PC-3 (cell line): ENCODE measurements at places on chromosomes 7 and 10.
A peak's percentile ranks its signal among the peaks of the same experiment; 100 is the strongest.

GRCh38 chr10:13349463-13350274, 1.6 kb upstream of the SEPHS1 start:
- DNase-seq: peak; percentile 7

DNA sequence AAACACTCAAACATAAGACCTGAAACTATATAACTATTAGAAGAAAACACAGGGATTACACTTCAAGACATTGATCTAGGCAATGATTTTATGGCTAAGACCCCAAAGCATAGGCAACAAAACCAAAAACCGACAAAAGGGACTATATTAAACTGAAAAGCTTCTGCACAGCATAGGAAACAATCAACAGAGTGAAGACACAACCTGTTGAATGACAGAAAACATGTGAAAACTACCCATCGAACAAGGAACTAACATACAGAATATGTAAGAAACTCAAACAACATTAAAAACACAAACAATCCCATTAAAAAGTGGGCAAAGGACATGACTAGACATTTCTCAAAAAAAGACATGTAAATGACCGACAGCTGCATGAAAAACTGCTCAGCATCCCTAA, 109.0 kb downstream of the ALOX5 start:
- no peak for DNase-seq

- DNase-seq: peak; percentile 46
Measured at GRCh38 chr10:70227548-70228320, 5.5 kb downstream of the PPA1 start.

- no peak for DNase-seq
Measured at GRCh38 chr7:102967798-102968197, 55.0 kb downstream of the LRRC17 start.

DNA sequence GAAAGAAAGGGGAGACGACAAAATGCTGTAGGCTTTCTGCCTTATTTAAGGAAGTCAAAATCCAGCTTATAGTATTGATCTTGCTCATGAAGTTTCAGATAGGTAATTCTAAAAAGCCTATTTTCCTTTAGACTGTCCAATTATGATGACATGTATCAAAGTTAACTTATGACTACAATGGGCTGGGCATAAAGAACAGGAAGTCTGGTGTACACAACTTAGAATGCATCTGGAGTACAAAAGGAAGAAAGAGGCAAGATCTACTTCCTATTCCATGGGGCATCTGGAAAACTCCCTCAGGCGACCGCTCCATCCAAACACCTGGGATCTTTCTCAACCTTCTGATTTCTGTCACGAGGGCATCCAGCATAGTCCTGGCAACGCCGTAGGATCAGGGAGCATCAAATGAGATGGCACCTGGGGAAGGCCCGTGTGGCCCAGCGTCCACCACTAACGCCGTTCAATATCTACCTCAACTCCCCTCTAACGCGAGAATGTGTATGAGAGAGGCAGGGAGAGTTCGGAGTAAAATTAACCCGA, 512 bp downstream of the FAM24B start:
- peak; percentile 19 for DNase-seq

DNA sequence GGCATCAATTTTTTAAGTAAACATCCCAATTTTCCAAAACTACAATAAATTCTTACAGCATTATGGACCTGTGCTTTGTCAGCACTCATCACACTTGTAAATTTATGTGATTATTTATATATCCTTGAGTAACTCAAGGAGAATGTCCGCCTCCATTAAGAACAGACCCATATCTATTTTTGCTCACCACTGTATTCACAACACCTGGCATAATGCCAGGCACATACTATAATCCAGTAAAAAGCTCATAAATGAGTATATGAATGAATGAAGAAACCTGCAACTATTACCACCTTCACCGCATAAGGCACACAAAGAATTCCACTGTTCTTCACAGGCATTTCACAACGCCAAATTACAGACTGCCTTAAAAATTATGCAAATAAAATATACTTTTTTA, 46.9 kb downstream of the MINDY3 start:
- peak; percentile 79 for DNase-seq

- DNase-seq: no peak
Measured at GRCh38 chr10:116866987-116867595, 17.8 kb downstream of the ENO4 start.

GRCh38 chr7:116145245-116145852, 65.0 kb upstream of the TES start:
- DNase-seq: no peak

GRCh38 chr10:117112220-117112619, 25.9 kb downstream of the VAX1 start:
- peak; percentile 25 for DNase-seq

- DNase-seq: peak; percentile 14
Measured at GRCh38 chr7:117875566-117875965, 2.3 kb upstream of the CTTNBP2 start.

DNA sequence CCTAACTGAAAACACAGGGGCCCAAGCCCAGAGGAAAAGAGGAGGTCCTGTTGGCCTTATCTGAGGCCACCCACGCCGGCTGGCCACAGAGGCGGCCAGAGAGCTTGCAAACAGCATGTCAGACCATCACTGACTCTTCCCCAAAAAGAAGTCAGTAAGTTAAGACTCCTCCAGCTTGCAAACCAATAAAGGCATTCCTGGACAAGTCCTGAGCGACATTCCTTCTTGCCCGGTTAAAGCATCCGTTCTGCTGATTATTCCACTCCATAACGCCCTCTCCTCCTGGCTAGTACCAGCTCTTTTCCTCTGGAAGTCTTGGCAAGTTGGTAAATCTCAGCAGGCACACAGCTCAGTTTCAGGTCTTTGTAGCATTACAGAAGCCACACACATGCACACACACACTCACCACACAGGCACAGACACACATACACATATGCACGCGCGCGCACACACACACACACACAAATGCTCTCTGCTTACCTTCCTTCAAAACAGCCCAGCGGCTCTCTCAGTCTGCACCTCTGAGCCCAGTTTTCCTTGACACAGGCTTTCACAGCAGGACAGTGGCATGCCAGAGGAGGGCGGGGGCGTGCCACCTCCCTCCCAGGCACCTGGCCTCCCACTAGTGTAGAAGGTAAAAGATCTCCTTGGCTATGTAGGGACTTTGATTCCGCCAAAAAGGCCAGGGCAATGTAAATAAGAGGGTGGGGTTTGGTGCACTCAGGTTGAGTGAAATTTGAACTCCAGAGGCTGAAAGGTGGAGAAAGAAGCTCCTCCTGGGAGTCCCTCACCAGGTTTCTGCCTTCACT, 201.4 kb downstream of the TNS3 start:
- DNase-seq: peak; percentile 33

DNA sequence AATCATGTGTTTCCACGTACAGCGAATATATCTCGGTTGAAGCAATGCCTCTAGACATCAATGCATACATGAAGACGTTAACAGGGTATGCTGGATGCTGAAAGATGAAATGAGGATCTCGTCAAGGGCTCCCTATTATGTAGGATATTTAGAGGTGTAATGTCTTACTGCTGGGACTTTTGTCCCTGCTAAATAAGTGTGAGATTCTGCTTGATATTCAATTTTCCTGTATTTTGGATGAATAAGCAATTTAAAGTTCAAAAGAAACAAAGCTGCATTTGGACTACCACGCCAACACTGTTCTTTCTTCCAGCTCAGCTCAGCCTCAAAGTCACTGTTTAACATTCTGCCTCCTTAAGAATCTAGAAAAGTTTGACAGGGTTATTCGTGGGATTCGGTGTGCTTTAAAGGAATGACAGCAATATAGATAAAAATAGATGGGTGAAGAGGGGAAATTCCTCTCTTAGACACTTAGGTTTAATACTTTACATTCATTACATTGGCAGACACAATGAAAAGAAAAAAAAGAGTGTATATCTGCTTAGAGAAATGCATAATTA, 110.1 kb upstream of the RHEB start:
- no peak for DNase-seq

- DNase-seq: peak; percentile 21
Measured at GRCh38 chr10:102783568-102783967, 39.8 kb downstream of the WBP1L start.

DNA sequence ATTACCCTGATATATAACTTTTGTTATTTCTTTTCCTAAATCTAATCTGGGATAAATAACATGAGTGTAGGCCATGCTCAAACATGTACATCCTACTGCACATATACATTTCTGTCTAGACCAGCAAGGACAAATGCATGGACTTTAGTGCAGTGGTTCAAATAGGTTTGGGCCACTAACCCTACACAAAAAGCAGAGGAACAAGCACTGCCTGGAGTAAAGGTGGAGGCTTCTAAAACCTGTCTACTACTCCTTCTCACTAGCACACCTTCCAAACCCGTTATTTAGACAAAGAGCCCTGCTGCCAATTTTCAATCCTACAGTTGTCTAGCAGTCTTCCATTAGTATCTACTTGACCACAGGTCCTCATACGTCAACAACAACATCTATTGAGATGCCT, 34.8 kb downstream of the SGCE start:
- DNase-seq: no peak

DNA sequence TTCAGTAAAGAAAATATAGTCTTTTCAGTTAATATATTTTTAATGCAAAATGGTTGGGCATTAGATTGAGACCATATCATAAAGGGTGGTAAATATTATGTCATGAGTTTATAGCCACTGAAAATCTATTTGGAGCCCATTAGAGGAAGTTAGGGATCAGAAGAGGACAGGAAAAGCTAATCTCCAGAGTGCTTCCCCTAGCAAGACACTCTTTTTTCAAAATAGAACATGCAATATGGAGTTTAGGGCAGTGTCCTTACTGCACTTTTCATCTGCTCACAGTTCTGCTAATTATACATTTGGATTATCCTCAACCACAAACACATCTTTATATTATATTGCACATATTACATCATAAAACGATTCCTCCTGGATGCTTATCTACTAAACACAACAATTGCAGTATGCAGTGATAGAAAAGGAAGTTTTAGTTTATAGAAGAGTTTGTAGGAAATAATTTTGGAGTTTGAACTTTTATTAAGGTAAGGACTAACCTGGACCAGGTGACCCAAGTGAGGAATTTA, 159.8 kb downstream of the PHF14 start:
- no peak for DNase-seq

- no peak for DNase-seq
Measured at GRCh38 chr7:40419806-40420205, 285.0 kb downstream of the SUGCT start.

DNA sequence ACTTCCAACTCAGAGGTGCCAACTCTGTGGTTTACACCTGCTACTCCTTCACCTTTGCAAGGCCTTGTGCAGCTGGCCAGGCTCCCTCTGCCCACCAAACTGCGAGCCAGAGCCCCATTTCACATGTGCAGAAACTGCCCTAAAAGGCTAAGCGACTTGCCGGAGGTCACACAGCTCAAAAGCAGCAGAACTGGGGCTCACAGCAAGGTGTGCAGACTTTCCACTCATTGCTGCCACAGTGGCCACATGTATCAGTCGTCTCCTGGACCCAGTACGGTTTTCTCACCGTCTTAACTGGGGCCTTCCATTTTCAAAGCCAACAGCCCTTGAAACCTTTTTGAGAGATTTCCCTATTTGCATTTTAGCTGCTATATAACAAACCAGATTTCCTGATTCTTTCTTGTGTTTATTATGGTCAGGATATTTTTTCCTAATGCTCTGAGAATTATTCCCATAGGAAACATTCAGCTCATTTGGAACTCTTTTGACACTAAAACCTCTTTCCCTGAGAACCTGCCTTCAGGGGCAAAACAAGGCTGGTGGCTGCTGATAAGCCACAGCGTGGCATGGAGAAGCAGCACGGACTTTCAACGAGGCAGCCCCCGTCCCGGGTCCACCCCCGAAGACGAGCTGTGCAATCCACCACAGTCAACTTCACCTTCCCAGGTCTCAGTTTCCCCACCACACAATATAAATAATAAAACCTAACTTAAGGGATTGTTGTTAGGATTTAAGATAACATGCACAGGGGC, 29.9 kb downstream of the SORBS1 start:
- DNase-seq: no peak

DNA sequence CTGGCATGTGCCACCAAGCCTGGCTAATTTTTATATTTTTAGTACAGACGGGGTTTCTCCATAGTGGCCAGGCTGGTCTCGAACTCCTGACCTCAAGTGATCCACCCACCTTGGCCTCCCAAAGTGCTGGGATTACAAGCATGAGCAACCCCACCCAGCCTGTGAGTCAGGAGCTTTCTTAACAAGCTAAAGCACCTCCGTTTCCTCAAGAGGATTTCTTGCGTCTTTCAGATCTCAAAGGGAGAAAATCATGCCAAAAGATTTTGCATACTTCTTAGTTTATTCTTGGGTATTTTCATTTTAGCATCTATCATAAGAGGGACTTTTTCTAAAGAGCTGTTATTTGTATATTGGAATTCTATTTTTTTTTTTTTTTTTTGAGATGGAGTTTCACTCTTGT, 47.9 kb upstream of the FOXK1 start:
- no peak for DNase-seq

GRCh38 chr7:30433082-30433481, 45.5 kb downstream of the NOD1 start:
- no peak for DNase-seq

GRCh38 chr10:117694190-117694589, 151.6 kb downstream of the EMX2 start:
- no peak for DNase-seq

DNA sequence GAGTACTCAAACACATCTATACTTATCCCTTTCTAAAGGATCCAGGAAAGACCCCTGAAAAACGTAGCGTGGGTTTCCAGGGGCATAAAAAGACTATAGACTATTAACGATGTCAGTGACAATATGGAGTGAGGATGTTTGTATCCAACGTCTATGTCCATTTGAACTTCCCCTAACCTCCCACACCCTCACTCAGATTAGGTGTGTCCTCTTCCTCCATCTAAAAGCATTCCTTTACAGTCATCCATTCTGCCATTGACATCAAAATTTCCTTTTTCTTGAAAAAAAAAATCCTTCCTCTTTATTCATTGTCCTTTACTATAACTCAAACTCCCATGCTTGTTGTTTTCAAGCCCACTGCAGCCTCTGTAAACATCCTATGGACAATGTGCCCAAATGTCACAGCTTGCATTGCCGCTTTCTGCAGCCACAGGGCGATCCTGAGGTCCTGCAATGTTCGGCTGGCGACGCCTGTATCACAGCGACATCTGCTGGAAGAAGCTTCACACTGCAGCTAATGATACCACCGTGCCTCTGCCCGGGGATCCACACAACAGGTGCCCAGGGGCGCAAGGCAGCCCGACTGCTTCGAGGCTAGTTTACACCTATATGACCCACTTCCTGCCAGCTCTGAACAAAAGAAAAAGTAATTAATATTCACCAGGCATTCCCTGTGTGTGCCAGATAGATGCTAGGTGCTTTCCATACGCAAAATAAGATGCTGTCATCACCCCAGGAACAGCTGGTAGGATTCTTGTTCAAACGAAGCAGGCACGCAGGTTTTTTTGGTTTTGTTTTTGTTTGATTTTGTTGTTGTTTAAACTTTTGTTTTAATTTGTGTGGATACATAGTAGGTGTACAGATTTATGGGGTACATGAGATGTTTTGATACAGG, 267.9 kb upstream of the GHITM start:
- peak; percentile 69 for DNase-seq

- DNase-seq: no peak
Measured at GRCh38 chr7:373818-374705, 84.1 kb downstream of the FOXL3 start.
